ENCODE measurements at places on chromosomes 1 and 21. TPM values are rescaled to one million over a fixed set of nuclear protein-coding genes. Genes with fewer than 3 reads are reported as not detected.

Gene KCNA2
- 1.2 TPM for polyA plus RNA-seq

Gene MX2
- polyA plus RNA-seq, result 1.5 TPM

Gene KRTAP12-2
- not detected for polyA plus RNA-seq

Gene DNASE2B
- polyA plus RNA-seq, result 0.27 TPM

Gene MFSD2A
- polyA plus RNA-seq, result 1.9 TPM

Data from muscle of arm (tissue), 14 donors.